Astrocyte (in vitro differentiated cells and primary cell): ENCODE measurements at places on chromosomes 7 and 10. TPM values are rescaled to one million over a fixed set of nuclear protein-coding genes. Genes with fewer than 3 reads are reported as not detected.

Gene H2AZ2
- 93.4 and 105 TPM in 2 replicates for total RNA-seq

Gene MOGAT3
- total RNA-seq: not detected in 2 replicates

Gene FRMD4A
- total RNA-seq: 59.0 and 82.5 TPM in 2 replicates

Gene STEAP1
- 5.0 and 6.2 TPM in 2 replicates for total RNA-seq

Gene CLEC5A
- not detected in 2 replicates for total RNA-seq

Gene EBLN1
- not detected in 2 replicates for total RNA-seq

Gene TBRG4
- total RNA-seq: 55.2 and 65.2 TPM in 2 replicates

Gene POU6F2
- 0.45 and 0.46 TPM in 2 replicates for total RNA-seq

DNA sequence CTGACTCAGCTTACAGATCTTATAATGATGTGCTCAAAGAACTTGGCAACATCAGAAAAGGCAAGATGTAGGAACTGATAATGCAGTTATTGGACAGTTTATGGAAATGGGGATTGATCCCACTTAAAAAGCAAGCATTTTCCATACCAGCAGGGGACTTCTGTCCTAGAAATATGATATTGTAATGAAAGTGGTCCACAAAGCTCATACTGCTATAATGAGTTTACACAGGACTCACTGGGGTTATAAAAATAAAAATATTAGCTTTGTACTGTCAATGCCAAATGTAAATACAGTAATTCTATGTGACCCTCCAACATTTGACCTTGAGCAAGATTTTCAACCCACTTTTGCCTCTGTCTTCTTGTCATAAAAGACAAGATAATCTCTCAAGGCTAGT, 145.5 kb upstream of the SEM1 start:
- DNase-seq: no peak
- no peaks in the 10 kb centered on the region for H3K4me1 ChIP-seq
- peaks cover 3% of the 10 kb centered on the region for H3K27me3 ChIP-seq

DNA sequence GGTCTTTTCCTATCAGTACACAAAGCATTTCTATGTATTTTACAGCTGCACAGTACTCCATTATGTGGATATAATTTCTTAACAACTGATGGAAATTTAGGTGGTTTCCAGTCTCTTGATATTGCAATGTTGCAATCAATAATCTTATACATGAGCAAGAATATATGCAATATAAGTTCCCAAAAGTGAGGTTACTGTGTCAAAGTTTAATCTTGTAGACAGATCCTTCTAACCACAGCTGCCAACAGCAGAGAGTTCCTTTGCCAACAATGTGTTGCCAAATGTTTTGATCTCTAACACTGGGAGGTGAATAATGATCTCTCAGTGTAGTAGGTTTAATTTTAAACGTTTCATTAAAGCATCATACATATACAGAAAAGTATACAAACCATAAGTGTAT, 54.5 kb downstream of the CUL2 start:
- no peak overlapping the region for H3K4me3 ChIP-seq
- no peaks in the 10 kb centered on the region for H3K27me3 ChIP-seq
- no peak overlapping the region for H3K27ac ChIP-seq
- peaks cover 19% of the 10 kb centered on the region for H3K36me3 ChIP-seq
- no peak for DNase-seq

DNA sequence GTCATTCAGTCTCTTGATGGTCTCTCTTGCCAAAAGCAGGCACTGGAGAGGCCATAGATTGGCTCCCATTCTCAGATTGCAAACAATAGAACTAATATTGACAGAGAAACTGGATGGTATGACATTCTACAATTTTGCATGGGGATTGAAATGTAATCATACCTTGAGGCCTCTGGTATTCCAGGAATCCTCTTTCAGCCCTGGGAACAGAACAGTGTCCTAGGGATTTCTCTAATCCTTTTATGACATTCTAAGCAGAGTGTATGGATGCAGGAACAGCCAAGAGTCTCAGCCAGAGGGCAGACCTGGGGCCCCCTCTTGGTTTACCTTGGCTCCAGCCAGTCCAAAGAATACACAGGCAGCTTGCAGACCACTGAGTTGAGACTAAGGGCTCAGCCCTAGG, 206.4 kb downstream of the KCNMA1 start:
- no peaks in the 10 kb centered on the region for H3K36me3 ChIP-seq
- no peaks in the 10 kb centered on the region for H3K27me3 ChIP-seq
- no peaks in the 10 kb centered on the region for H3K4me1 ChIP-seq

- no peak overlapping the region for H3K27ac ChIP-seq
- DNase-seq: peak; percentile 39
- no peaks in the 10 kb centered on the region for H3K27me3 ChIP-seq
Observed at GRCh38 chr7:137421366-137421765, 77.8 kb upstream of the PTN start.

DNA sequence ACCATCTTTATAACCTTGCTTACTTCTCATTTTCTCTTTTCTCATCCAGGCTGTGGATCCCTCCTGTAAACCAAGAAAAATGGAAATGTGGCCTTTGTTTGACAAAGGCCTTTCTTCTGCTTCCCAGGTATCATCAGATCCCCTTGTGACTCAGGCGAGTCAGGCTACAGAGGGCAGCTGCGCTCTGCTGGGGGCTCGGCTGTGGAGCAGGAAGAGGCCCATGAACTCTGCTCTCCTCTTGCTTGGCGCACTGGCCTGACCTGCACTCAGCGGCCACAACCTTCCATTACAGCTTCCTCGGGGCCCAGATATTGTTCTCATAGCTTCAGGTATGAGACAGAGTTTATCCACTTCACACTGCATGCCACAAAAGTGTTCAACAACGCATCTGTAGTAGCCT, 457.6 kb upstream of the COBL start:
- no peaks in the 10 kb centered on the region for H3K36me3 ChIP-seq
- H3K27ac ChIP-seq: no peak overlapping the region
- DNase-seq: no peak
- H3K4me1 ChIP-seq: no peaks in the 10 kb centered on the region

DNA sequence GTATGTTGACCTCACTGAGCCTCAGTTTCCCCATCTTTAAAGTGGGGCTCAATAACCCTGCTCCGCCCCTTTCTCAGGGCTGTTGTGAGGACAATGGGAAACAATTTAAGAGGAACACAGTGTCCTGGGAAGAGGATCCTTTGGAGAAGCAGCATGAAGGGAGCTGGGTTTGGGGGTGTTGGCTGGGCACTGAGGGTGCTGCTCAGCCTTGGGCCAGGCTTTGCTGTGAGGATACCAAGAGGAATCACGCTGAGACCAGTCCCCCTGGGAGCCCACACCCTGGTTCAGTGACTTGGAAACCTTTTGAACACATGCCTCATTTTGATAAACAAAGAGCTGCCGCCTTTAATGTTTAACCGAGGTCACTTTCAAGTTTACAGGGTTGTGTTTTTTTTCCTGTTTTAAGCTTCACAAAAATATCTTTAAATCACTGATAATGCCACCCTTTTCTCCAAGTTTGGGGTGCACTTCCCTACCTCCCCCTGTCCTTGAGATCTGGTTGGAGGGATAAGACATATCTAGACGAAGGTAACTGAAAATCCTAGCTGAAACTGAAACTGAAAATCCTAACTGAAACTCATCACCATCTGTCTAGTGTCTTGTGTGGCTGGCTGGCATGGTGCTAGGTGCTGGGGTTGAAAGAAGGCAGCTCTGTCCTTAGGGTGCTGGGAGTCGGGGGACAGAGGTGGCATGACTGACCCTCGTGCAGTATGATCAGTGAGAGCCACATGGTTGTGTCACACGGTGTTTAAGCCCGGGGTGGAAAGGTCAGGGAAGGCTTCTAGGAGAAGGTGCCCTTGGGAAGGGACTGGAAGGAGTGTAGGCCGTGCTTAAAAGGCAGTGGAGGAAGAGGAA, 27.7 kb downstream of the ZNF775 start:
- H3K4me1 ChIP-seq: peaks cover 8% of the 10 kb centered on the region
- no peak for DNase-seq
- H3K27ac ChIP-seq: no peak overlapping the region
- H3K27me3 ChIP-seq: no peaks in the 10 kb centered on the region
- no peaks in the 10 kb centered on the region for H3K36me3 ChIP-seq

DNA sequence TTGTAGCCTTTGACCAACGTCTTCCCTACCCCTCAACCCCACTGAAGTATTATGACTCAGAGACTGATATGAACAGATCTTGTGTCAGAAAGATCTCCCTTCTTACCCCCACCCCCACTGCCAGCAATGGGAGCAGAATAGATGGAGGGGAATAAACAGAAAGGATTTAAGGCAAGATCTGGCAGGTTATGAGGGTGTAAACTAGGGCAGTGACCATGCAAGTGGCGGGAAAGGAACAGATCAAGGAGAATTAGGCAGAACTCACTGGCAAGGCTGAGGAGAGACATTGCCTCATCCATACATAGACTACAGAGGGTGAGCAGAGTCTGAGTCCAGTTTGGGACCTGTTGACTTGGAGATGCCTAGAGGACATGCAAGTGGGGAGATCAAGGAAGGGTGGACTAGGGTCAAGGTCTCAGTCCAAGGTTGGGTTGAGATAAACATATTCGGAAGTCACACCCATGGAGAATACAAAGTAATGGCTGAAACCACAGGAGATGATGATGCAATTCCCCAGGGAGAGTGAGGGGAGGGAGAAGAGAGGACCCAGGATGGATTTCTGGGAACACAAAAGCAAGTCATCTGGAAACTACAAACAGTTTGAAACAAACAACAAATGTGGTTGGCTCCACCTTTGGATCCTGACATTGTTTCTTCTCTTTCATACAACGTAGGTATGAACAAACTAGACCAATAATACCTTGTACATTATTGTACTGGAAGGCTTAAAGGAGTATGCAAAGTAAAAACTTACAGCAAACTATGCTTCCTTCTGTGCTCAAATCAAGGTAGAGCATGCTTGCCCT, 44.9 kb upstream of the IL6 start:
- H3K4me1 ChIP-seq: no peaks in the 10 kb centered on the region
- no peak overlapping the region for H3K4me3 ChIP-seq
- no peak overlapping the region for H3K27ac ChIP-seq
- H3K27me3 ChIP-seq: no peaks in the 10 kb centered on the region
- H3K36me3 ChIP-seq: no peaks in the 10 kb centered on the region

GRCh38 chr10:34526186-34526585, 288.9 kb downstream of the PARD3 start:
- peaks cover 45% of the 10 kb centered on the region for H3K4me1 ChIP-seq
- peak; percentile 70 for DNase-seq
- H3K36me3 ChIP-seq: no peaks in the 10 kb centered on the region
- peak overlapping the region; percentile 33 for H3K4me3 ChIP-seq

DNA sequence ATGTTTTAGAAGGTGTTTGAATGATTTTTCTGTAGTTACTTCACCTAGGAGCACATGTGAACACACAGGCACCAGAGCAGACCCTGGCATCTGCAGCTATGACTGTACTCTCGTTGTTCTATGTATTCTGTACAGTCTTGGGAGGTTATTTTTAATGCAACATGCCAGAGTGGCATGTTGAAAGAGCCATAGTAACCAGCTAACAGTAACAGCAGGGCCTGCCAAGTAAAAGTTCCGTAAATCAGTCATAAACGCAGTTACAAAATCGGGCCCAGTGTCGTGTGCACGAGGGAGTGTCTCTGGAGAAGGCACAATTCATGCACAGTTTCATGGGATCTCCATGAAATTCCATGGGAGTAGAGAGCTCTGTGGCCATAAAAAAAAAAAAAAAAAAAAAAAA, 108.3 kb upstream of the CDK6 start:
- no peak for DNase-seq
- H3K4me3 ChIP-seq: no peak overlapping the region
- H3K4me1 ChIP-seq: no peaks in the 10 kb centered on the region
- no peaks in the 10 kb centered on the region for H3K36me3 ChIP-seq
- no peak overlapping the region for H3K27ac ChIP-seq
- no peaks in the 10 kb centered on the region for H3K27me3 ChIP-seq

DNA sequence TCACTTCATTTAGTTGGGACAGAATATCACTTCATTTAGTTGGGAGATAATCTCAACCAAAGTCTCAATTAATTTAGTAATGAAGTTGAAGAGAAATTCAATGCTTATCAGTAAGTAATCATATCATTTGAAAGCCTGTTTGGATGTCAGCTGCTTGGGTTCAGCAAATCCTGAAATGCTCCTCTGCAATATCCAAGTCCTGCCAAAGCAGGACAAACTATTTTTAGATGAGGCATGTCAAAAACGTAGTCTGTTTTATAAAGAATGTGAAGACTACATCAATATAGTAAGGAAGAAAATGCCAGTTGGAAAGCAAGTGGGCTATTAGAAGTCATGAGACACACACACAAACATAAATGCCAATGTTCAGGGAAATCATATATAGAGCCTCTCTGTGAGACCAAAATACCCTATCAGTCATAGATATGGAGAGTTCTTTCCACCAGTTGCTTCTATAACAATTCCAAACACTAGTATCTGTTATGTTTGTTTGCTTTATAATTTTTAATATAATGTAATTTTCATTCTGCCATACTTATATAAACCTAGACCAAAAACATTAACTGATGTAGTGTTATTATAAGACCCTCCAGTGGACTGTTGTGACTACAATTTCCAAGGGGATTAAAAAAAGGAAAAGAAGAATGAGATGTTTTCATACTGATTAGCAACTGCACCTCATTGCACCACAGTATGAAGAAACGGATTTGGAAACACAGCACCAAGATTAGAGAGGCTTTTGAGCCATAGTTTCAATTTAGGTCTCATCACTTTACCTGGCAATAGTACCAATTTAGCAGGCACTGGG, 160.7 kb downstream of the LRRTM3 start:
- H3K36me3 ChIP-seq: no peaks in the 10 kb centered on the region
- H3K27ac ChIP-seq: no peak overlapping the region
- no peaks in the 10 kb centered on the region for H3K4me1 ChIP-seq
- no peaks in the 10 kb centered on the region for H3K27me3 ChIP-seq

- H3K27ac ChIP-seq: no peak overlapping the region
- H3K36me3 ChIP-seq: no peaks in the 10 kb centered on the region
- no peaks in the 10 kb centered on the region for H3K27me3 ChIP-seq
- no peaks in the 10 kb centered on the region for H3K4me1 ChIP-seq
Observed at GRCh38 chr7:46032942-46033341, 111.9 kb upstream of the IGFBP3 start.

- DNase-seq: no peak
- H3K27me3 ChIP-seq: no peaks in the 10 kb centered on the region
- no peaks in the 10 kb centered on the region for H3K36me3 ChIP-seq
- no peak overlapping the region for H3K4me3 ChIP-seq
Observed at GRCh38 chr10:3544561-3544960, 240.4 kb downstream of the KLF6 start.

GRCh38 chr10:28997734-28998133, 291.1 kb upstream of the LYZL1 start:
- no peak overlapping the region for H3K27ac ChIP-seq
- no peaks in the 10 kb centered on the region for H3K27me3 ChIP-seq
- H3K4me3 ChIP-seq: no peak overlapping the region
- DNase-seq: peak; percentile 44

GRCh38 chr7:66523409-66523808, 105.3 kb upstream of the KCTD7 start:
- peaks cover 2% of the 10 kb centered on the region for H3K36me3 ChIP-seq
- H3K27ac ChIP-seq: no peak overlapping the region
- no peaks in the 10 kb centered on the region for H3K4me1 ChIP-seq
- H3K27me3 ChIP-seq: no peaks in the 10 kb centered on the region

- no peak overlapping the region for H3K4me3 ChIP-seq
- H3K4me1 ChIP-seq: no peaks in the 10 kb centered on the region
- no peak overlapping the region for H3K27ac ChIP-seq
- no peaks in the 10 kb centered on the region for H3K27me3 ChIP-seq
Observed at GRCh38 chr7:68306692-68307107, 1291.6 kb upstream of the AUTS2 start.

DNA sequence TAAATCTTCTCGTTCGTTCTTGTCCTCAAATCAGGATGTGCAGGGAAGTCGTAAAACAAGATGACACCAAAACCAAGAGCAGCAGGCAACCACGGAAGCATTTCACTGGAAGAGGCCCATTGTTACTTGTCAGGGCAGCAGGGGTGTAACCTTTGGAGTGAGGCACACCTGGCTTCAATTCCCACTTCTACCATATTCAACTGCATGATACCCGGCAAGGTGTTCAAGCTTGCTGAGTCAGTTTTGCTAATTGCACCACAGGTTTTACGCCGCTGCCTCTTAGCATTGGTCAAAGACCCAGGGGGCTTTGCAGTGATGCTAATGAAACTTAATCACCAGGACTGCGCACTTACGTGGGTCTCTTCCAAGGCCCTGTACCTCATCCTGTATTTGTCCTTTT, 50.0 kb upstream of the PTER start:
- H3K4me3 ChIP-seq: no peak overlapping the region
- no peak for DNase-seq
- no peaks in the 10 kb centered on the region for H3K4me1 ChIP-seq
